ENCODE measurements at places on chromosomes 2 and 18.

- DNase-seq, result no peak
Observed at GRCh38 chr18:47150824-47151366, 595 bp upstream of the HDHD2 start.

DNA sequence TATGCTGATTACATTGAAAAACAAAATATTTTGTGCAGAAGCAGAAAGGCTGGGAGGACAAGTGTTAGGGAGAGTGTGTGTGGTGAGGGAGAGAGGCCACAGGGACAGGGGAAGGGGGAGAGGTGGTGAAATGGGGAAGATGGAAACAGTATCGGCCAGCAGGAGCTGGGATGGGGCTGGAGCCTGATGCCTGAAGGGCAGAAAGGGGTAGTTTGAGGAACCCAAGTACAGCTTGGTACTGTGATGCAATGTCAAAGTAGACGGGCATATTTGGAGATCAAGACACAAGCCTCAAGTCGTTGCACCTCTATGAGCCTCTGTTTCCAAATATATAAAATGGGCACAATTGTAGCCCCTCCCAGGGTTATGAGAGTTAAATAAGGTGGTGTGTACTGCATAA, 152.1 kb downstream of the LPIN1 start:
- DNase-seq, result no peak

- no peak for DNase-seq
Observed at GRCh38 chr2:126898636-126899035, at the start of gene TEX51. Gene TEX51, plus strand, starts transcription at chr2:126898890. Its CDS starts 29 bp downstream, at chr2:126898919.

GRCh38 chr2:22691666-22692065, 693.3 kb upstream of the KLHL29 start:
- DNase-seq, result no peak

DNA sequence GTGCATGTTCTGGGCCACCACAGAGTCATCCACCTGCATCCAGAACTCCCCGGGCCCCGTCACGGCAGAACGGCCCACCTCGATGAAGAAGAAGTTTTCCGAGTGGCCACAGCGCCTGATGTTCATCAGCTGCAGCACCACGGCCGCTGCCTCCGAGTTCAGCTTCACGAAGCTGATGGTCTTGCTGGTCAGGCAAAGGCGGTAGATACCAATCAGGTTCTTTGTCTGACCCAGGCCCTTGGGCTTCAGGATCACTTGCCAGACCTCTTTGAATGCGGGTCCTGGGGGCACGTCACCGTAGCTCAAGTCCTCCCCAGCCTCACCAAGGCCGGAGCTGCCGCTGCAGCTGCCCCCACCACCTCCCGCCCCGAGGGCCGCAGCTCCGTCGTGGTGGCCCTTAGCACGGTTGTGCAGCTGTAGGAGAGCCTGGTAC, 1.6 kb downstream of the IRS1 start:
- DNase-seq, result no peak

GRCh38 chr2:101830146-101830545, 132.6 kb downstream of the MAP4K4 start:
- no peak for DNase-seq

DNA sequence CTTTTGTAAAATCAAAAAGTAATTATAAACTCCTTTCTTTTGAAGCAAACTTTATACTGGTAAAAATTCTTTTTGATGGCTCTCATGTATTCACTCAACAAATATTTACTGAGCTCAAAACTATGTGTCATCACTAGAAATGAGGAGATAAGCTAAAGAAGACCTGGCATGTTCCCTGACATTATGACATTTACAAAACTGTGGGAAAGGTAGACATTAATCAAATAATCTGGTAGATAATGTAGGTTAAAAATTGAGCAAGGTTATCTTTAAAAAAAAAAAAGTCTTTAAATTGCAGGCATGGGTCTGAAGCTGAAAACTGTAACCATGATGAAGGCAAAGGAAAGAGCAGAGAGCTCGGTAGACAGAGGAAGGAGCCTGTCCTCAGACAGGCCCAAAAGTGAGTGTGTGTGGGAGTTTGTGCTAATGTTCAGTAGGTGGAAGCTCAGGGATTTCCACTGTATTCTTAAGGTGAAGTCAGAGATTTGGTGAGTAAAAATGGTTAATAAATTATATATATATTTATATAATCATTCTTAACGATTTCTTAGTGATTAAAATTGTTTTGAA, 612.9 kb downstream of the LRP1B start:
- peak; percentile 1 for DNase-seq

DNA sequence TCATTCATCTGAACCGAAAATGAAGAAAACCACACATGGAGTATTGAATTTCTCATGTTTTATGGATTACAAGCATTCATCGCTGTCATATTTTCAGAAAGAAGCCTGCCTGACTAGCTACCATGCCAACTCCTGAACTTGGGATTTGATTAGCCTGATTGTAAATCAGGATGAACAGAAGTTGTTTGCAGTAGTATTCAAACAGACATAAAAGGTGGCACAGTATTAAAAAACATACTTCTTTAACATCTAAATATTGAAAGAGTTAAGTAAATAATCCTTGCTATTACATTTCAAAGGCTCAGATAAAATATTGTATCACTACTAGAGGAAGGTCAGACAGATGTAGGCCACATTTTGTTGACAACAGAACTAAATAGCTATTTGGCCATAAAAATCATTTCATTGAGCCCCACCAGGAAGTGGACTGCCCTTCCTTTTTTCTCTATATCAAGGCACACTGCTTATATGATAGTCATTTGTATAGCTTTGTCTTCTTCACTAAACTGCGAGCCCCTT, 21.6 kb downstream of the SLC38A11 start:
- DNase-seq, result peak; percentile 10

GRCh38 chr2:143584936-143585335, 455.7 kb downstream of the ARHGAP15 start:
- DNase-seq, result no peak

- no peak for DNase-seq
Observed at GRCh38 chr2:8215159-8215863, 466.5 kb upstream of the ID2 start.

- DNase-seq, result no peak
Observed at GRCh38 chr2:117409443-117409842, 405.0 kb upstream of the DDX18 start.

DNA sequence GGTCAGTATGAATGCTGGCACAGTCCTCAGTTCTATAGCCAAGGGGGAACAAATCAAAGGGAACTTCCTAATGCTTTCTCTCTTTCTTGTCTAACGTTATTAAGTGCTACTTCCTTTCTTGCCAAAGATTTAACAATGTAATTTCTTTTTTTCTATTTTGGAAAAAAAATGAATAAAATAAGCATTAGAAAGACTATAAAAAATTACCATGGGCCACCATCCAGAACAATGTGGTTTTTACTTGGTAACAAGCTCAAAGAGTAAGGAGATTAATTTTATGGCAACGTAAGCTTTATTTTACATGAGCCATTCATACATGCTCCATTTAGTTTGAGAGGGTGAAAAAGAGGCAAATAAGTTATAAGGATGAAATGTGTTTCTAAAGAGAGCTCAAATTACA, 40.1 kb downstream of the SERPINE2 start:
- DNase-seq, result no peak

- DNase-seq, result peak; percentile 10
Observed at GRCh38 chr2:190088917-190089316, 26.4 kb upstream of the MSTN start.

- no peak for DNase-seq
Observed at GRCh38 chr2:45953376-45954027, 302.0 kb downstream of the PRKCE start.
